ENCODE measurements at places on chromosomes 2 and 18.

- DNase-seq: no peak
Measured at GRCh38 chr18:26487437-26487836, 60.9 kb downstream of the KCTD1 start.

GRCh38 chr2:54726431-54726830 lies 3.0 kb downstream of the EML6 start:
- DNase-seq: no peak

DNA sequence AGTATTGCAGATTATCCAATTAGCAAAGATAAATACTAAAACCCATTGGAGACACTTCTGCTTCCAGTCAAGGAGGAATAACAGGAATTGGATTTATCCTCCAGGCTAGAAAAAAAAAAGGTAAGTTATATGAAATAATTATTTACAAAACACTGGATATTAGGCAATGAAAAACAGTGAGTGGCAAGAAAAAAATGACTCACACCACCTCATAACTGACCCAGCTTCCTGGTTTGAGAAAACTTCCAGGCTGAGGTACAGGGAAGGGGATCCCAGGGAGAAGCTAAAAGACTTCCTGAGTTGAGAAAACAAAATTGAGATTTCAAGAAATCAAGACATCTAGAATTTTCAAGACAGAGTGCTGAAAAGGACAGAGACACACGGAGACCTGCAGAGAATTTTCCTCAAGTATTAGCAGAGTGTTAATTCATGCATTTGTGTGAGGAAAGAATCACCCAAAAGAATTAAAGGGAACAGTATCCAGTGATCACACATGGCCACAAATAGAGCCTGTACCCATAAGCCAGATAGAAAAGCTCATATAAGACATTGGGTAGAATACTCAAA lies 17.4 kb downstream of the SRD5A2 start:
- DNase-seq: no peak

DNA sequence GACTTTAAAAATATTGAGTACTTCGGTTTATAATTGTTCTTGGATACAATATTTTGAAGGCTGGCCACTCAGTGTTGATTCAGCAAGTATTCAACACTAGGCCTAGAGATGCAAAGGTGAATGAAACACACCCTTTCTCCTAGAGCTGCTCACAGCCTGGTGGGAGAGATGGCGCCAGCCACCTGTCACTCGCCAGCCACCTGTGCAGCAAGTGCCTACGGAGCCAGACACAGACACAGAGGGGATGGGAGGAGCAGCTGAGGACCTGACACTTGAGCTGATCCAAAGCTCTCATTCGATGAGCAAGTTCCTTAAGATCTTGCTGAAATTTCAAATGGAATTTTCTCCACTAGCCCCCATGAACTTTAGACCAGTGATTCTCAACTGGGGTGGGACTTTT lies 151.1 kb upstream of the RIOK3 start:
- DNase-seq: no peak

- DNase-seq: no peak
Measured at GRCh38 chr2:113847144-113847543, 42.7 kb upstream of the ACTR3 start.

DNA sequence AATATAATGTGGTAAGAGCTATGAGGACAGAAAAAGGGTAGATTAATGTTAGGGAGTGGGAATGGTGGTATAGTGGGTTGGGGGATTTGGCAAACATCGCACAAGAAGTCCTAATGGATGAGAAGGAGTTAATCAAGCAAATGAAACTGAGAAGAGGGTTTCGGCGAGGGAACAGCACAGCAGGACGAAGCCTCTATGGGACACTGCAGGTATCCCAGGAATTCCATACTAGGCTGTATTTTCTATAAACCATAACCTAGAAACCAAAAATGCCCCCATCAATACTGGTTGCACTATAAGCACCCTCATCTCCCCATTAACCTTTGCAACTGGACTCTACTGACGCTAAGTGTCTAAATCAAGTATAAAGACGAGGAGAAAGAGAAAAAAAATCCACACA lies 10.3 kb downstream of the WDFY1 start:
- no peak for DNase-seq

DNA sequence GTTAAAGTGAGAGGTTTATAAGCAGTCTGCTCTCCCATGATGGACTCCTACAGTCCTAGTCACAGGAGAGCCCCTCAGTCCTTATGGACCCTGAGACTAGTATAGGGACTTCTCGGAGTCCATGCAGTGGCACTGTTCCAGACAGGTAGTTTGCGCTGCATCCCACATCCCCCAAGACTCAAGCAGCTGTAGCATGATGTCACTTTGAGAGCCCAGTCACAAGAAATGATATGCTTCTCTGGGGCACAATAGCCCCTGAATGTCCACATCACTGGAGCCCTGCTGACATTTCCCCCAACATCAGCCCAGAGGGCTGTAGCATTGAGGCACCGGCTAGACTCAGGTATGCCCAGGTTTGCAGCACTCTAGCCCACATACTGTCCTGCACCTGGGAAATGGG lies 220.1 kb downstream of the OTX1 start:
- DNase-seq: no peak

DNA sequence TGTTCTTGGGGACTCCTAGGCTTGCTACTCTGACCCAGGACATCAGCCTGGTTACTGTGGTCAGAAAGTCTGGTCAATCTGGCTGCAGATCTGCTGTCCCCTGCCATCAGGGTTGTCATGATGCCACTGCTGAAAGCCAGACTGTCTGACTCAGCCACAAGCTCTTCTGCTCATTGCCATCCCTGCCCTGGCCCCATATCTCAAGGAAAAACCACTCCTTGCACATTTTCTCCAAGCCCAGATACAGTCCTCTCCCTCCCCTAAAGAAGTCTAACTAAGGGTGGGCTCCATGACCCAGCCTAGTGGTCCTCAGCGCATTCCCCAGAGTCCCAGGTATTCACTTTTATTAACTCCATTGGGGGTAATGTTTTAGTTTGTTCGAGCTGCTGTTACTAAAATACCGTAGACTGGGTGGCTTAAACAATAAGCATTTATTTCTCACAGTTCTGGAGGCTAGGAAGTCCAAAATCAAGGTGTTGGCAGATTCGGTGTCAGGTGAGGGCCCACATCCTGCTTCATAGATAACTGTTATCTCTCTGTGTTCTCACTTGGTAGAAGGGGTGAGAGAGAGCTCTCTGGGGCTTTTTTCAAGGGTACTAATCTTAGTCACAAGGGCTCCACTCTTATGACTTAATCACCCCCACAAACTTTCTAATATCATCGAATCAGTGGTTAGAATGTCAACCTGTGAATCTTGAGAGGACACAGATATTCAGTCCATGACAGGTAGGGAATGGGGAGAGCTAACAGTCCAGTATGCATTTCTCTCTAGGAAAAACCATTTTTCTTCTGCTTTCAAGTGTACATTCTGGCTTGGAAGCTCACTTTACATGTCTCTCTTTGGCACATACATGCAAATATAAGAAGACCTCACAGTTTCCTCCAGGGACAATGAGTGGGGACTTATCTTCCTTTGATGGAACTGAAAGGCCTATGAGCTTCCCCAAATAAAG lies 94.8 kb upstream of the CXCR4 start:
- peak; percentile 58 for DNase-seq

- DNase-seq: no peak
Measured at GRCh38 chr18:29123706-29124530, 947.0 kb upstream of the CDH2 start.

GRCh38 chr2:23662941-23663920 lies 263.7 kb downstream of the ATAD2B start:
- no peak for DNase-seq

DNA sequence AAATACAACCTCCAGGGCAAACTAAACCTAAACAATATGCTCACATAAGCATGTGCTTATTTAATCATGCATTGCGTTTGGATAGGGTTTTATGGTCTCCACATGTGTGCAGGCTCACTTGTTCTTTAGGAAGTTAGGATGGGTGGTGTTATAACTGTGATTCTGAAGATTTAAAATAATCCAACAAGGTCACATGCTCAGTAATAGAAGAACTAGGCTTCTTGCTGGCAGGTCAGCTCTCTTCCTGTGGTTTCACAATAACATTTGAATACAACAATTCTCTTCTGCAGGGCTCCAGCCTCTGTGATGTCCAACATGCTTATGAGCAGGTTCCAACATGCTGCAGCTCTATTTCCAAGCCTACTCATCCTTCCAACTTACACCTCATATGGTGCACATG lies 84.0 kb downstream of the MYL12B start:
- no peak for DNase-seq

DNA sequence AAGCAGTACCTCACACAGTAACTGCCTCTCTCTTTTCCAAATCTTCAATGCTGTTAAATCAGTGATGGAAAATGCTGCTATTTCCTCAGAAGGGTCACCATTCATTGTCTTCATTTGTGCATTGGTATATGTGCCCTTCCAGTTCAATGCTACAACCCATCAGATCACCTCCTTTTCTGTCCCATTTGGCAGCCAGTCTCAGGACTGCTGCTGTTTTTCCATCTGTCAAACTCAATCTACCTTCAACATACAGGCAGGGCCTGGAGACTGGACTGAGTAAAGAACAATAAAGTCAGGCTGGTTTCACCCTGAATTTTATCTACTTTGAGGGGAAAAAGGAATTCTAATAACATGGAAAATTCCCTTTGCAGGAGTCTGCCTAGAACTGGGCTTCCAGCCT lies 17.9 kb downstream of the ZNF385B start:
- no peak for DNase-seq

GRCh38 chr18:13831864-13832508 lies 8.0 kb downstream of the MC5R start:
- no peak for DNase-seq

GRCh38 chr2:70043252-70043875 lies 43.9 kb upstream of the PCBP1 start:
- peak; percentile 32 for DNase-seq

DNA sequence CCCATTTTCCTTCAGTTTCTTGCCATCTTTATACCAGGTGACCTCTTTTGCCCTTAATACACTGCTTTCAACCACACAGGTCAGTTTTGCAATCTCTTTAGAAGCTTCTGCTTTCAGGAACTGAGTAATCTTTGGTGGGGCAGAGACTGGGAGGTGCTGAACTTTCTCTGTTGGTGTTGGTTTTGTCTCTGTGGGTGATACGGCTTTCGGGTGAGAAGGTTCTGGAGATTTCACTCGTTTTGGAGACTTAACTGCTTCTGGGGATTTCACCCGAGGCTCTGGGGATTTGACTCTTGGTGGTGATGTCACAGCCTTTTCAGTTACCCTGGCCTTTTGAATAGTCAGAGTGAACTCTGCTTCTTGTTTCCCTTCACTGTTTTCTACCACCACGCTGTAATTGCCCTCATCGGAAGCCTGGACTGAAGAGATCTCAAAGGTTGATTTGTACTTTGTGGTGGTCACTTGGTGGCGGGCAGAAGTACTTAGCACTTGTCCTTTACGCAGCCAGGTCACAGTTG lies 50.4 kb downstream of the PLEKHA3 start:
- no peak for DNase-seq

DNA sequence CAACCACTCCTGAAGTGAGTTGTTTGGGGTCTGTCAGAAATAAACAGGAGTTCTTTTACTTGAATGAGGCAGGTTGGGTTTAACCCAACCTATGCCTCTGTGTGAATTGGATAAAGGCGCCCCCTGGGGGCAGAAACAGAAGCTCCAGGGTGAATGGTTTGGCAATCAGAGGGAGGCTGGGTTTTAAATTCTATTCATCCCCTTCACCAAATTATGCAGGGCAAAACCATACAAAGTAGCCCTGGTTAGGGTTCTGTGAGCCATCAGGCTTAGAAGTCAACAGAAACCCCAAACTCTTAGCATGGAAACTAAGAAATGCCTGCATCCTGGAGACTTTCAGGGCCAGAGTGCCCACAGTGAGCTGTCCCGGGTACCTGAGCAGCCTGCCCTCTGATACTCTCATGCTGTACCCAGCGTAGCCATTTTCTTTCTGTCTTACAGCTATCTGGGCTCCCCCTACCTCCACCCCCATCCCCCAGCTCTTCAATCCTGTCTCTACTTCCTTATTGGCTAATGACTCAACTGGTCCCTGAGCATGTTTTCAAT lies 241.5 kb downstream of the ICOS start:
- peak; percentile 50 for DNase-seq

GRCh38 chr2:239928391-239929350 lies 96.5 kb downstream of the NDUFA10 start:
- no peak for DNase-seq

DNA sequence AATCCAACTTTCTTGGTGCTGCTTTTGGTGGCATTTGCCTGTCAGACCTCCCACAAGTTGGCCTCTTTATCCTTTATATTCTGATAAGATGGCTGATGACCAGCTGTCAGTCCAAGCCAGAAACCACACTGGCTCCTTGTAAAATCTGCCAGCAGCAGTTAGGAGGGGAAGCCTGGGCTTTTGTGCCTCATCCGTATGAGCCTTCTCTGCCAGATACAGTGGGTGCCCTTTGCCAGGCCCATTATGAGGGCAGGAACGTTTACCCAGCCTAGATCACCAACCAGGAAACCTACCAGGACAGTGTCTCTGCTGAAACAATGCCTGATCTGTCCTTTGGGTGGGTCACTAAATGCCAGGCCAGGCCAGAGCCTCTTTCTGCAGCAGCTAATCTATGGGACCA lies 202.9 kb upstream of the SP5 start:
- no peak for DNase-seq

DNA sequence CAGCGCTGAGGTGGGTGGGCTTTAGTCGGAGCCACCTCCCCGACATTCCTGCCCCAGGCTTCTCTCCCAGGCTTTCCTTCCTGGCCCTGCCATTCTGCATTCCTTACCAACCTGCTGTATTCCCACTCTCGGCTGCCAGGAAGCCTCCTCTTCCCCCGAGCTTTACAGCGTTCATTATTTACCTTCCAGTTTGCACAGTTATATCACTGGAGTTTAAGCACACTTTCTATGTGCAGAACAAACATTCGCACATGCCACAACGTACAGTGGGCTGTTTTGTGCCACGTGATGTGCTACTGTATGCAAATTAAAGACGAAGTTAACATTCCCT lies 246.3 kb downstream of the SOX11 start:
- no peak for DNase-seq

- no peak for DNase-seq
Measured at GRCh38 chr18:76983613-76984051, 149.0 kb downstream of the MBP start.

- no peak for DNase-seq
Measured at GRCh38 chr2:159101755-159102489, 133.5 kb downstream of the TANC1 start.

DNA sequence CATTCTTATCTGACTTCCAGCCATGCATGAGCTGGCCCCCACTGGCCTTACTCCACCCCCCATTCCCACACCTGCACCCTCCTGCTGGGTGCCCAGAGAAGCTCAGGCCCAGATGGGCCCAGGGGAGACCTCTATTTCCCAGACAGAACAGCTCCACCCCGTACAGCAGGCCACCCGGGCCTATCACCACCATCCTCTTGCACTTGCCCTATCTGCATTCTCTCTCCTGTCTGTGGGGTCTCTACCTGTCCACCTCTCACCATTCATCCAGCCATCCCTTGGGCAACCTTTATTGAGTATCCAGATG lies 25.3 kb upstream of the TNS1 start:
- no peak for DNase-seq

DNA sequence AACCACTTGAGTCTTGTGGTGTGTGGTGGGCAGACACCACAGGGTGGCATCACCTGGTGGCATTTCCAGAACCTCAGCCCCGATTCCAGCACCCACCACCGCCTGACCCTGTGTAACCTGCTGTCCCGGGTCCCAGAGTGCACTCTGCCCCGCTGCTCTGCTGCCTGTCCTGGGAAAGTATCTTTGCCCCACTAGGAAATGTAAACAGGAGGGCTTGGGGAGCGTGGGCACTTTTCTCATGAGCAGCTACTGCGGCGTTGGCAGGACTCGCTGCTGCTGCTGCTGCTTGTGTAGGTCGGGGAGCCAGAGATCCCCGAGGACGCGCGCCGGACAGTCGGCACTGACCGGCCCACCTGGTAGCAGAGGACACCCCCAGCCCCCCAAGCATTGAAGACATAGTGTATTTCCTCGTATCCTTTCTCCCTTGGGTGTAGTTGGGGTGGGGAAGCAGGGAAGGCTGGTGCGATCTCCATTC lies 13.4 kb downstream of the DTYMK start:
- no peak for DNase-seq
